ENCODE measurements at places on chromosomes 2 and 18.
A peak's percentile ranks its signal among the peaks of the same experiment; 100 is the strongest.

DNA sequence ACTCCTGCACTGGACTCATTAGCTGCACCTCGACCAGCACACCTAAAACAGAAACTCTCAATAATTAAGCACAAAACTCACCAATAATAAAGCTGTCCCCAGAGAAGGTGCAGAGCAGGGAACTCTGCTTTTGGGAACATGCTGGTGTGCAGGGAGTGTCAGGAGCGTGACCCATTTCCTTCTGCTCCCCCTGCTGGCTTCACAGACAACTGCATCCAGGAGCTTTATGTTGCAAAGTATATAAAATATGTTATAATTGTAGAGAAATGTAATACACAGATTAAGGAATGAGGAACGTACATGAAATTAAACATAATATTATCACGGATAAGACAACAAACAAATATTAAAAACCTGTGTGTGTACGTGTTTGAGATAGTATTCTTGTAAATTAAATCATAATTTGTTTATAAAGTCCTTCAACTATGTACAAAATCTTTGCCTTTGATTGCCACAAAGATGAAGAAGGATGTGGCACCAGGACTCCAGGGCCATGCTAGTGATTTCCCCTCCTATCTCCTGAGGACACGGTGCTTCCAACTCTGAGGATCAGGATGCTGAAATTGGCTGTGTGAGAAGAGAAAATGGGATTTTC, 68.6 kb upstream of the MAL start:
- no peak for DNase-seq

DNA sequence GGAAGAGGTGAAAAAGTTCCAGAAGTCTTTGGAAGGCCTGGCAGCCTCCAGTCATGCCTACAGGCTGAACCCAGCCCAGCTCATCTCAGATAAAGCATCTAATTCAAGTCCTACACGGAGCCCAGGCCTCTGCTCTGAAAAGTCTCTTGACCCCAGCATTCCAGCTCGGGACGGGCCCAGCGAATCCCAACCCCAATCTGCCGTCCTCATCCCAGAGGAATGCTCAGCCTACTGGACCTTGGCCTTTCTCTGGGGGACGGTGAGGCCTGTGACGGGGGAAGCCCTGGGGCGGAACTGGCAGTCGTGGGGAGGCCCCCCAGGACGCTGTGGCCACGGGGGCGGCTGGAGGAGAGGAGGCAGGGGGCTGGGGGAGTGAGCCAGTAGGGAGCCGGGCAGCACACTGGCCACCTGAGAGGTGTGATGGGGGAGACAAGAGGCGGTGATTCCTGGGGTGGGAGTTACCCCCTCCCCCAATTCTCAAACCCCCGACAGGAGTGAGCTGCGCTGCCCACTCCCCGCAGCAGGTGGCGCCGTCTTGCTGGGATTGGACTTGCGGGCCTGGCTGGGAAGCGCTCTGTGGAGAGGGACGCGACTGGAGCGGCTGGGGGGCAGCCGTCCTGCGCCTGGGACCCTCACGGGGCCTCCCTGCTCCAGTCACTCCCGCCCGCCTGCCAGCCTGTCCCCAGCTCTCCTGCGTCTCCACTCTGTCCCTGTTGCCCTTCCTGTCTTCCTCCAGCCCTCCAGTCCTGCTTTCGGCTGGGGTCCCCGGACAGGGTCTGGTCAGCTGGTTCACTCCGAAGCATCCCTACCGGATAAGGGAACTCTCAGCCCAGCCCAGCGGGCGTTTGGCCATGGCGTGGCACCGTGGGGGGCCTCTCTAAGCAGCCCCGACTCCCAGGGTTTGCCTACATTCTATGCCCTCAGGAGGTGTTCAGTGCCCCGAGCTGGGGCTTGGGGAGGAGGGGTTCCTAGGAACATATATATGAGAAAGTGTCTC, 182.6 kb upstream of the HAAO start:
- DNase-seq: peak; percentile 94

- no peak for DNase-seq
Measured at GRCh38 chr2:105691947-105692390, 52.7 kb upstream of the NCK2 start.

DNA sequence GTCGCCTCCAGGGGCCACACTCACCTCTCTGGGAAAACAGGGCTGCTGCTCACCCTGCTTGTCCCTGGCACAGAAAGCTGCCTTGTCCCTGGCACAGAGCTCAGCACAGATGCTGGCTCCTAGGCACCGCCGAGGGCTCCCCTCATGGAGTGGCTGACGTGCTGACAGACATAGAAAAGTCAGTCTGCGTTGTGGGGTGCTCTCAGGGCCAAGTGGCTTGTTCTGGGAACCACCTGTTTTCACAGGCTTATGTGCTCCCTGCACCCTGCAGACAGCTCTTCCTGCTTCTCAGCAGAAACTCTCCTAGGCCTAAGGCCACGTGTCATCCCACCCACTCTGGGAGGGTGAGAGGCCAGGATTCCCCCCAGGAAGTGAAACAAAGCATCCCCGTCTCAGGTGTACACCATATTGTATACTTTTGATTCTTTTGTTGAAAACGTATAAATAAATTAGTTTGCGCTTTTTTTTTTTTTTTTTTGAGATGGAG, 84.7 kb upstream of the TMEM200C start:
- no peak for DNase-seq

DNA sequence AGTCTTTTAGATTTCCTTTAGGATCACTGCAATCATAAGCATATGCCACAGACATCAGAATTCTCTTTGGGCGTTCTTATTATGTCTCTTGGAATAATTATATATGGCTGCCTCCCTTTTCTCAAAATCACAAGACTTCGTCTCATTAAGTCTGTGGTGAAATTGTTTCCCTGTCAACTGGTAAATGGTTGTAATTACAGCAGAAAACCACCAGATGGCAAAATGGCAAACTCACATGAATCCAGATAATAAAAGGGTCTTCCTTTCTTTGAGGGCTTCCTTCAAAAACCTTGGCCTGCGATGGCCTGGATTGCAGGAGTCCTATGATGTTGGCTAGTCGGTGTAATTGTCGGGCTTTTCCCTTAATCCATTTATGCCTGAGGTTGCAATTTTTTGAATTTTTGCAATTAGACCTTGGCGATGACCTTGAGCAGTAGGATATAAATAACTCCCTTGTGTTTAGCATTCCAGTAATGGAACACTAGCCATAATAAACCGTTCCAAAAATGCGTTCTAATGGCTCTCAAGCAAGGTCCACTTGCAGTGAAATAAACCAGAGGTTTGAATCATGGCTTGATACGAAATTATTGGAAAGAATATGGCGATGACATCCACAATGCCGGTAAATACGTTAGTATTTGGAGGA, 656.4 kb downstream of the MBD2 start:
- DNase-seq: peak; percentile 53

DNA sequence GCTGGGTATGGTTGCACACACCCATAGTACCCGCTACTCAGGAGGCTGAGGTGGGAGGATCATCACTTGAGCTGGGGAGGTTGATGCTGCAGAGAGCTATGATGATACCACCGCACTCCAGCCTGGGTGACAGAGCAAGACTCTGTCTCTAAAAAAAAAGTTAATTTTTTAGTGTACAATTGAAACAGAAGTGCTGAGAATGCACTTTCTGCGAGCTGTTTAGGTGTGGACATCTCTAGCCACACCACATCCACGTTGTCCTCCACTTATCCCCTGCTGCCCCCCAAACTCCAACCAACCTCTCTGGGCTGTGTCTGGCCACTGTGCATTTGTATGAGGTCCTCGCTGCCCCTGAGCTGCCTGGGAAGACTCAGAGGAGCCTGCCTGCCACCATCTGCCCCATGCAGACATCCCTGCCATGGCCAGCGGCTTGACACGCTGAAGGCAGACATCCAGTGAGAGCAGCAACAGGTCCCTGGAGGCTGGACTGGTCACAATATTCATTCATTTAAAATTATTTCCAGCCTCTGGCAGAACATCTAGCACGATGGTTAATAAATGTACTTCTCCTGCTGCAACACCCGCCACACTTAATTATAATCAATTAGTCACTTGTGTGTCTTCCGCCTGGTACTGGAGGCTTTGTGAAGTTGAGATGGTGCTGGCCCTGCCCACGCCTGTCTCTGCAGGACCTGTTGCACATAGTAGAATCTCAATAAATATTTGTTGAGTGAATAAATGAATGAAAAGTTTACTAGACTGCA, 3.7 kb upstream of the AFF3 start:
- DNase-seq: no peak

GRCh38 chr18:41060967-41061366, 894.1 kb upstream of the PIK3C3 start:
- DNase-seq: no peak

- DNase-seq: no peak
Measured at GRCh38 chr2:54538537-54538936, 82.4 kb downstream of the SPTBN1 start.

- no peak for DNase-seq
Measured at GRCh38 chr2:174051741-174052583, 86.8 kb upstream of the SP3 start.

GRCh38 chr2:139000131-139000785, 220.1 kb upstream of the NXPH2 start:
- no peak for DNase-seq

GRCh38 chr2:205914213-205915129, 171.5 kb downstream of the INO80D start:
- DNase-seq: peak; percentile 44

GRCh38 chr2:59586176-59586575, 967.3 kb downstream of the BCL11A start:
- DNase-seq: no peak

GRCh38 chr18:49476664-49477411, 10.2 kb downstream of the C18orf32 start:
- no peak for DNase-seq

DNA sequence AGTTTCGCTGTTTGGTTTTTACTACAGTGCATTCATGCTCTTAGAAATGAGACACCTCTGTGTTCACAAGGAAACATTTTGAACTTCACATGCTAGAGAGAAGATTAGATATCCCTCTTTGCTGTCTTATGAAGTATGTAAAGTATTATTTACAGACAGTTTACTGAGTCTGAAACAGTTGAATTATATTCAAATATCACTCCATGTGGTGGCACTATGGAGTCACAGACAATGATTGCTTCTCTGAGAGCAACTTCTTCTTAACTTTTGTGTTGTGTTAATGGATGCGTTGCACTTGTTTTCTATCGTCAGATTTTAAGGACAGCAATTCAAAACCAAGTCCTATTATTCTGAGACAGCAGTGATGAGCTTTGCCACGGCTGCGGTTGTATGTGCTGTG, 823.6 kb downstream of the GALR1 start:
- peak; percentile 59 for DNase-seq

DNA sequence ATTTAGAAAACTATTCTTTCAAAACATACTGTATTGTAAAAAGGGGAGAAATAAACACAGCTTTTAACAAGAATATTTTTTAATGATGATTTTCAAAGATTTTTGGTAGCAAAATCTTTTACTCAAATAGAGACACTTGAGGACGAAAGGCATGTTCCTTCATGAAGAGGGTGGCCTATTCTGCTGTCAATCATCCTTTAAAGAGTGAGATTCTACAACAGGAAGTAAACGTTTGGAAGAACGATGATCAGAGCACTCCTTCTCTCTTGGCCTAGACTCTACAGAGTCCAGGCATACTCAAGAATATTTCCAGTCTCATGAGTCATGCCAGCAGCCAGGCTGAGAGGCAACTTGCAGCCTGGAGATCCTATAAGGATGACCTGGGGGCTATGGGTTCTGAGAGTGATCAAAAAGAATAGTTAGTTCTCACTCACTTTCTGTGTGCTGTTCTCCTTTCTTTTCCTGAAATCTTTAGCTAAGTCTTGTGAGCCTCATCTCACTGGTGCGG, 62.4 kb upstream of the TCF4 start:
- DNase-seq: no peak

DNA sequence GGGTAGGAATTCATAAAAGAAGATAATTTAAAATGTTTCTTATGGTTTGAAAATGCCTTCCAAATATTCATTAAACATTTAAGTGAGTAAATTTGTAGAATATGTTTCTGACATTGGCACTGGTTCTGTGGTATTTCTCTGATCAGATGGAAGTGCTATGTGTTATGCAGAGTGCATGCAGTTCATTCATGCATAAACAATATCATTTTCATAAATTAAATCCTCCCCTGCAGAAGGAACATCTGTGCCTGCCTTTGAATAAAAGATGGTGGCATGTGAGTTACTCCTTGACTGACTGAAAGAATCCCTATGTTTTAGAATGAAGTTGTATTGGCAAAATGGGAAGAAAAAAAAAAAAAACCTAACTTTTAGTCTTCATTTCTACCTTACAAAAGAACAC, 5.9 kb downstream of the NEUROD1 start:
- no peak for DNase-seq

DNA sequence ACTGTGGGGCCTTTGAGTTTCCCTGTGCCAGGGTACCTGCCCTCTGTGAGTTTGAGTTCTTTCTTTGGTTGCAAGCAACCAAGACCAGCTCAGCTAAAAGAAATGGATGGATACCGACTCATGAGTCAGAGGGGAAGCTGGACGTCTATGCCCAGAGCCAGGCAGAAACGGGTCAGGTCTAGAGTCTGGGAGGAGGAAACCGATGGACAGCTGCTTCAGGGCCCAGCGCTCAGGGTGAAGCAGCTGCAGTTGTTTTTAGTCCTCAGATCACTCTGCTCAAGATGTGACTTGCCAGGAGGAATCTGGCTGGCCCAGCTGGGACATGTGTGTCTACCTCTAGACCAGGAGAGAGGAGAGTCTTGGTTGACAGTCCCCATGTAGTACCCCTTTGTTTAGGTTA, 10.1 kb upstream of the TYMS start:
- DNase-seq: no peak

DNA sequence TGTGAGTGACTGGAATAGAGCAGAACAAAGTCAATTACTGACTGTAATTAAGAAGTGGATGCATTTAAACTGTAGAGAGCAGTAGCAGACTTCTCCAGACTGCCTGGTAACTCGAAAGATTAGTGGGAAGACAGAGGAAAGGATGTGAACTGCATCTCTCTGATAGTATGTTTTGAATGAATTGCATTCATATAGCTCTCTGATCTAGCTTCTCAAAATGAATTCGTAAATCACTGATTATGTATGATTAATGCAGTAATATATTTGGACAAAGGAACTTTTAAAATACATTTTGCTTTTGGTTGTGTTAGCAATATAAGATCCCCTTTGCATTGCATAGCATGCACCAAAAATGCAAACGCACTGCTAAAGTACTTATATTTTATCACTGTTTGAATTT, 304.0 kb downstream of the ARHGAP15 start:
- peak; percentile 43 for DNase-seq

DNA sequence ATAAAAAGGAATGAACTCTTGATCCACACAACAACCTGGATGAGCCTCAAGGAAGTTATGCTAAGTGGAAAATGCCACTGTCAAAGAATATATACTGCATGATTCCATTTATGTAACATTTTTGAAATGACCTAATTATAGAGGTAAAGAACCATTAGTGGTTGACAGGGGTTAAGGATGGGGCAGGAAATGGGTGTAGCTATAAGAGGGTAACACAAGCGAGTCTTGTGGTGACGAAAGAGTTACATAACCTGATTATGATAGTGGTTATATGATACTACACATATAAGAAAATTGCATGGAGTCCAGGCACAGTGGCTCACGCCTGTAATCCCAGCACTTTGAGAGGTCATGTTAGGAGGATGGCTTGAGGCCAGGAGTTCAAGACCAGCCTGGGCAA, 346.6 kb upstream of the PKDCC start:
- no peak for DNase-seq

GRCh38 chr18:26574958-26575864, 26.9 kb upstream of the KCTD1 start:
- peak; percentile 80 for DNase-seq

Measured in kidney (tissue), 22 donors.